ENCODE measurements at places on chromosomes 5 and 9.

GRCh38 chr9:117461386-117461785, 46.5 kb upstream of the ASTN2 start:
- no peak for DNase-seq

GRCh38 chr5:116789522-116789921, 214.9 kb upstream of the SEMA6A start:
- no peak for DNase-seq

GRCh38 chr9:27019589-27019988, 14.1 kb upstream of the LRRC19 start:
- no peak for DNase-seq

DNA sequence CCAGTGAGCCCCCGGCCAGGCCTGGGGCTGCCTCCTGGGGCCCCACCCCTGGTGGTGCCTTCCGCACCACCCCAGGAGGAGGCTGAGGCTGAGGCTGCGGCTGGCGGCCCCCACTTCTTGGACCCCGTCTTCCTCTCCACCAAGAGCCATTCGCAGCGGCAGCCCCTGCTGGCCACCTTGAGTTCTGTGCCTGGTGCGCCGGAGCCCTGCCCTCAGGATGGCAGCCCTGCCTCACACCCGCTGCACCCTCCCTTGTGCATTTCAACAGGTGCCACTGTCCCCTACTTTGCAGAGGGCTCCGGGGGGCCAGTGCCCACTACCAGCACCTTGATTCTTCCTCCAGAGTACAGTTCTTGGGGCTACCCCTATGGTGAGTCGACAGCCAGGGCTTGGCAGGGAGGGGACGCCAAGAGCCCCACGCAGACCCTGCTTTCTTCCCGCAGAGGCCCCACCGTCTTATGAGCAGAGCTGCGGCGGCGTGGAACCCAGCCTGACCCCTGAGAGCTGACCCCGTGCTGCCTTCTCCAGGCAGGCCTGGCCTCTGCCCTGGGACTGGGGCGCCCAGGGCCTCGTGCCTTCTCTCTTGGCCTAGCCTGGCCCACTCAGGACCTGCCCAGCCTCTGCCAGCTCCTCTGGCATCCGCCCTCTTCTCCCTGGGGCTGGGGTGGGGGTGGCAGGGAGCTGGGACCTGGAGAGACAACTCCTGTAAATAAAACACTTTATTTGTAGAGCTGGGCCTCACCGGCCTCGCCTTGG, 4.0 kb upstream of the EHMT1 start:
- no peak for DNase-seq

DNA sequence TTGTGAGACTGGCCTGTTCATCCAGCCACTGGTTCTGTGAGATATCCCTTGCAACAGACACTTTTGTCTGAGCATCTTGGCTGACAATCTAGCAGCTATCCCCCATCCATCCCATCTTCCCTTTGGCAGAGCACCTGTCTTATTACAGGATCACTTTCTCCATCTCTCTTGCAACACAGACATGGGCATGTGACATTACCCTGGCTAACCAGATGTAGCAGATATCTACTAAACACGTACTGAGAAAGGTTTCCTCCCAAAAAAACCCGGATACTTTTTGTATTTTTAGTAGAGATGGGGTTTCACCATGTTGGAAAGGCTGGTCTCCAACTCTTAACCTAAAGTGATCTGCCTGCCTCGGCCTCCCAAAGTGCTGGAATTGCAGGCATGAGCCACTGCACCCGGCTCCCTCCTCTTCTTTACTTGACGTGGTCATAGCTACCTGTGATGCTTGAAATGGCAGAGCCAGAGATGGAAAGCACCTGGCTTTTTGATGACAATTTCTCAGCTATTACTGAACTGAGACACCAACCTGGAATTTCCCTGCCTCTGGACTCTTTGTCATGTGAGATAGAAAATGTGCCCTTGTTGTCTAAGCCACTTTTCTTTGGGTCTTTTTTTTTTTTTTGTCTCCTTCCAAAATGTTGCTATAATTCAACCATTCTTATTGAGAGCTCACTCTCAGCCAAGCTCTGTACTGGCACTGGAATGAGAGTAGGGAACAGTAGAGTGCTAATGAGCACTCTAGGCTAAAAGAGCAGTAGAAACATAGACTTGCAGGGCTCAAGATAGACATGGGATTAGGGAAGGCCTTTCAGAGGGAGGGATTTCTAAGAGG, 32.6 kb downstream of the FNBP1 start:
- DNase-seq = no peak

DNA sequence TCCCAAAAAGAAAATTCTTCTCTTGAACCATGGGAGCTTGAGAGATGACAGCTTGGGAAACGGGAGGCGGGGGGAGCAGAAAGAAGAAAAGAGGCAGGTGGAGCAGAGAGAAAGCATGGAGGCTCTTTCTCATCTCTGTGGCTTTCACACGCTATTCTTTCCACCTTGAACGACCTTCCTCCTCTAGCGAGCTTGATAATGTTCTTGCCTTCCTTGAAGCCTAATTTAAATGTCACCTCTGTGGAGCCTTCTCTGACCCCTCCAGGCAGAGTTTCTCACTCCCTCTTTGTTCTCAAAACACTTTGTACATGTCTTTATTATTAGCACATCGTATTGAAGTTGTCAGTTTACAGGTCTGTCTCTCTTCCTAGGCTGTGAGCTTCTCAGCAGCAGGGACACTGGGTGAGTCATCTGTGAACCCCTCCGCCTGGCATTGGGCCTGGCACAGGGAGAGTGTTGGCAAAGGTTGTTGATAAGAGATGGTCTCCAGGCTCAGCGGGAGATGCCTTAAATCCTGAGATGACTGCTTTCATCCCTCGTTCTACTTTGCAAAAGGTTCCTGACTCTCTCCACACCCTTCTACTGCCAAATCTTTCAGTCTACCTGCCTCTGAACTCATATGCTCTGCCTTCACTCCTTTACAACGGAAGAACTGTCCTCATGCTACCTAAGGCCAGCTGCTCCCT, 14.1 kb upstream of the STRBP start:
- DNase-seq = peak; percentile 65
